ENCODE measurements at places on chromosomes 11 and 22.

- DNase-seq: no peak
Measured at GRCh38 chr11:80958361-80958760, 1517.5 kb upstream of the TENM4 start.

DNA sequence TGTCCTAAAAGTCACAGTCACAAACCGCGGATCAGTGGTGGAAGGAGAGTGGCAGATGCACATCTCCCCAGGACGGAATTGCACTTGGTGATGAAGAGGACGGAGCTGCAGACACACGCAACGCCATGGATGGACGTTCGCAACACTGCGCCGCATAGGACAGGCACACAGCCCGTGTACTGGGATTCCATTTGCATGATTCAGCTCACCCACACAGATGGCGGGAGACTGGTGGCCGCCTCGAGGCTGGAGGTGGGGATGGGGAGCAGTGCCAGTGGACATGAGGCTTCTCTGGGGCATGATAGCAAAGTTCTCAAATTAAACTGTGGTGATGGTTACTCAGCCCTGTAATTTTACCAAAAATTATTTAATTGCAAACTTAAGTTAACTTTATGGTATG lies 37.4 kb downstream of the DUSP8 start:
- no peak for DNase-seq

GRCh38 chr22:28884747-28885350 lies 1.5 kb downstream of the ZNRF3 start:
- no peak for DNase-seq

GRCh38 chr11:13009921-13010748 lies 1.0 kb downstream of the RASSF10 start:
- DNase-seq: no peak

- DNase-seq: no peak
Measured at GRCh38 chr22:37498289-37498909, 12.2 kb upstream of the MFNG start.

DNA sequence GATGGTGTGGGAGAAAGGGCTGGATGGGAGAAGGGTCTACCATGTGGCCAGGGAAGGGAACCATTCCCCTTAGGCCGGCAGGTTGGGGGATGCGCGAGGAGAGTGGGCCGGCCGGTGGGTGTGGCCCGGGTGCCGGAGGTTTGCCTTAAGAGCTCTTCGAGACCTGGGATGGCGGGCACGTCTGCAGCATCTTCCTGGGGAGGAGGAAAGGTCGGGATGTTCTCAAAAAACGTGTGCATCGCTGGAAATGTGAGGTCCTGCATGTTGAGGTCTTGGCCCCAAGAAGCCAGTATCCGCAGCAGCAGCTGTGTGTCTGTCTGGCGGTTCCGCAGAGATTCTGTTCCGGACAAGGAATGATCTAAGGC lies 1.4 kb downstream of the NAV2 start:
- DNase-seq: no peak

DNA sequence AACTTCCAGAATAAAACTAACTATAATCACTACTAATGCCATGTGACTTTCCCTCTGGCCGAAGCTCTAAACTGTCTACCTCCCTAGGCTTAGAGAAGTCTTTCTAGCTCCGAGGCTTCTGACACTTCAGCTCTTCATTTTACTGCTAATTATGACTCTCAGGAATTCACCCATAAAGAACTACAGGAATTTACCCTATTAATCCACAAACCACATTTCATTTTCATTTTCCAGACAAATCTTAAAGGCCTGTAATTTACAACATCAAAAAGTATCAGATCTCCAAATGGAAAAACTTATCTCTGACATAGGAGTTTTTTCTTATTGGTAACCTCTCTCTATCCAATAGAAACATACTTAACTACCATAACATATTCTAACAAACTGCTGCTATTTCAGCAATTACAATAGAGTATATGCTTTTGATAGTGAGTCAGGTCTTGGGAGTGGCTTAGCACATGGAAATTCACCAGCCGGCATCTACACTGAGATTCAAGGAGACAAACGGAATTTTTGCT lies 33.4 kb downstream of the MRTFA start:
- DNase-seq: no peak

GRCh38 chr11:62013537-62014476 lies 46.4 kb upstream of the FTH1 start:
- no peak for DNase-seq

DNA sequence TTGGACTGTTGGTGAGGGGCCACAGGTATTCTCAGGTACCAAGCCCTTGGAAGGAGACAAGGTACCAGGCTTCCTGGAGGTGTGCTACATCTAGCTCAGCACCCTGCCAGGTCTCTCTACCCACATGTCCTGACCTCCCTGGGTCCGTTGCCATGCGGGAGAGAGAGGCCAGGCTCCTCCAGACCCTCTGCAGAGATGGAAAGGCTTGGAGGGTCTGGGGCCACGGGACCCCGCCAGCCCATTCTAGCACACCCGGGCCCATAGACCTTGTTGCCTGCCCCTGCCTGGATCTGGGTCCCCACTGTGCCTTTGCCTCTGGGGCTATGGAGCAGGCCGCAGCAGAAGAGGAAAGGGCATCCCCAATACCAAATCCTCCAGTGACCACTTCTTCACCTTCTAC lies 2.2 kb upstream of the APOC3 start:
- no peak for DNase-seq

- no peak for DNase-seq
Measured at GRCh38 chr11:20026629-20027555, 133.4 kb downstream of the DBX1 start.

DNA sequence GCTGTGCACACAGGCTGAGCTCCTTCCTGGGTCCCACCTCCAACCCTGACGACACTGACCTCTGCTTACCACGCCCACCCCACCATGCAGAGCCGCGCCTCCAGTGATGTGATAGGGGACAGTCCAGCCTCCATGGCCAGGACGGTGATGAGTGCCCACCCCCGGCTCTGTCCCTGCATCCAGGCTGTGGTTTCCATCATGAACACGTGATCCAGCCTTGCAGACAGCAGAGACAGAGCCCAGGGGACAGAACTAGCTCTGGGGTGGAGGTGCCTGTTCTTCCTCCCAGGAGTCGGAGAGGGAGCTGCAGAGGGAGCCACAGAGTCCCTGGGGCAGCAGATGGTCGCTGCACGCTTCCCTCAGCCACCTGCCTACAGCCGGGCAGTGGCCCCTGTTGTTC lies 42.6 kb upstream of the IGSF9B start:
- DNase-seq: no peak

DNA sequence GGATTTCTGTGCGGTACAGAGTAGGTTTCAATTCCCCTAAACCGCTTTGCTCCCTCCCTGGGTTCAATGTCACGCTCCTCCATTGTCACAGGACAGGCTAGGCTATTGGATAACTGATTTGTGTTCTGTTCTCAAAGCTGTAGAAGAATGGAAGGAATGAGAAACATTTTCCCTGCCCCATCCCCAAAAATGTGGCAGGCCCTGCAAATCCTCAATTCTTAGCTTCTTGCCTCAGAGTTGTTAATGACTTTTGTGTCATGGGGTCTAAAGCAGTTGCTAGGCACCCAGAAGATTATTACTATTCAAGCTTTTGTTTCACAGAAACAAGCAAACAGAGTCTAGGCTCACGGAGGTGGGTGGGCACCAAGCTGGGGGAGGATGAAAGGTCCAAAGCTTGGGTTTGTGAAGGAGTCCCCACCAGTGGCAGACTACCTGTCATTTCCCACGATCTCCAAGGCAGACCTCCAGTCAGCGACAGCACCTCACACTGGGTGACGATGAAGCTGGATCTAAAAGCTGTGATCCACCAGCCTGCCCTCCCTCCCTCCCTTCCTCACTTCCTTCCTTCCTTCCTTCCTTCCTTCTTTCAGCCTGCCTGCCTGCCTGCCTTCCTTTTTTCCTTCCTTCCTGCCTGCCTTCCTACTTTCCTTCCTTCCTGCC lies 1080.2 kb downstream of the OPCML start:
- no peak for DNase-seq

DNA sequence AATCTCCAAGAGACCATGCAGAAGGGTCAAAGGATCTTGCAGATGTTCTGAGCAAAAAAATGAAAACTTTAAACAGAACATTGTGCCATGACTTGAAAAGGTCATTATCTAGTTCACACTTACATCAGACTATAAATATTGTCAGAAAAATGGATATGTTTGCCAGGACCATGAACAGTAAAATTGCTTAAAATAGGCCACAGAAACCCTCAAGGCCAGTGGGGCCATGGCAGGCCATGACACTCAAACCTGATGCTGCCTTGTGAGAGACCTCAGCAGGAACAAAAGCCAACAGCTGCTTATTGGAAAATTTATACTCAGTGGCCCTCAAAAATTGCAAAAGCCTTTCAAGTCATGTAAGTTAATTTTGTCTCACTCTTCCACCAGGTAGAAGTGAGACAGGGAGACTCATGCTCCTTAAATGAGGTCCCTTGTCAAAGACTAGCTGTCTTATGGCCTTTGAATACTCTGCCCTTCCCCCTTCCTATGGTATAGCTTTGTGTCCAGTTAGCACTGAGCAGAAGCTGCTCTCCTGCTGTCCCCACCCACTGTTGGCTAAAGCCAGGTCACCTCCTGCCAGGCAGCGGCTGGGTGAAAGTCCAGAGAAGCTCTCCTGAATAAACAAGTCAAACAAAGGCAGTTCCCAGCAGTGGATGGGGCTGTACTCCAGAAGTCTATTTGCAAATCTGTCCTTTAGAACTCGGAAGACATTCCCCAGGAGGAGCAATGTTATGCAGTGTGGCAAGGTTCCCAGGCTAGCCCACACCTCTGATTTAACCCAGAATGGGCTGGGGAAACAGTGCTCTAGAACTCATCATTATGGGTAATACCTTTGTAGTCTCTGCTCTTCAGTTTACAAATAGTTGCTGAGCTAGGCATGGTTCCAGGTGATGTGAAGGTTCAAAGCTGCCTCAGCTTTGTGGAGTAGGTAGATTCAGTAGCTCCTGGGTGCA lies 21.4 kb downstream of the ADM start:
- no peak for DNase-seq

- DNase-seq: no peak
Measured at GRCh38 chr11:112211536-112211935, 14.7 kb upstream of the PTS start.

DNA sequence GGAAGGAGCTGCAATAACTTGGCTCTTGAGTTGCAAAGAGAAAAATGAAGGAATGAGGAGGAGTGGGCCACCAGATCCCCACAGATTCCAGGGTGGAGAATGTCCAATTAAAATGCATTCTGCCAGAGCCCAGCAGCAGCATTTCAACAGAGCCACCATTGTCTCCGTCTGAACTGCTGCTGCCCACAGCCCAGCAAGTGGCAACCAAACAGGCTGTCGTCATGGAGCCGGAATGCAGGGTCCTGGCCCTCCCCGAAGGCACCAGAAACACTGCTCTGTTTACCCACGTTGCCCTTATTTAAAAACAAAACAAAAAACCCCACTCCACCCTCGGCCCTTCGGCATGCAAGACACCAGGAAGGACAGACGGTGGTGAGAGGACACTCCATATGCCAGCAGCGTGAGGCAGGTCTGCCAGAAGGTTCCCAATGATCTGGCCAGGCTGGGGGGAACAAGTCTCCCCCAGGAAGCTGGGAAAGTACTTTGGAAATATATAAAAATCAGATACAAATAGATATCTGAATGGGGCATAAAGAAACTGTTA lies 32.5 kb downstream of the PLEKHA7 start:
- DNase-seq: no peak

DNA sequence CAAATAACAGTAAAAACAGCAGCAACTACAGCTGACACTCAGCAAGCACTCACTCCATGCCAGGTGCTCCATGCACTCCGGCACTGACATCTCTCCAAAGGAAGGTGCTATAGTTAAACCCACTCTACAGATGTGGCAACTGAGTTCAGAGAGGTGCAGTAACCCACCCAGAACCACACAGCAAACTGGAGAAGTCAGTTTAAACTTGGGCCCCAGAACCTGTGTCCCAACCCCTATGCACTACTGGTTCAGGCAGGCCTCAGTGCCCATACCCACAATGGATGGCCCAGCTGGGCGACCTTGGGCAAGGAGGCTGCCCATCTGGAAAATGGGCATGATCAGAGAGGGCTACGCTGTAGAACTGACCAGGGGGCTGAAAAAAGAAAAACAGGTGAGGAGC lies 26.4 kb upstream of the TCF20 start:
- DNase-seq: no peak

- DNase-seq: no peak
Measured at GRCh38 chr11:43518408-43519160, 159.9 kb downstream of the TTC17 start.

DNA sequence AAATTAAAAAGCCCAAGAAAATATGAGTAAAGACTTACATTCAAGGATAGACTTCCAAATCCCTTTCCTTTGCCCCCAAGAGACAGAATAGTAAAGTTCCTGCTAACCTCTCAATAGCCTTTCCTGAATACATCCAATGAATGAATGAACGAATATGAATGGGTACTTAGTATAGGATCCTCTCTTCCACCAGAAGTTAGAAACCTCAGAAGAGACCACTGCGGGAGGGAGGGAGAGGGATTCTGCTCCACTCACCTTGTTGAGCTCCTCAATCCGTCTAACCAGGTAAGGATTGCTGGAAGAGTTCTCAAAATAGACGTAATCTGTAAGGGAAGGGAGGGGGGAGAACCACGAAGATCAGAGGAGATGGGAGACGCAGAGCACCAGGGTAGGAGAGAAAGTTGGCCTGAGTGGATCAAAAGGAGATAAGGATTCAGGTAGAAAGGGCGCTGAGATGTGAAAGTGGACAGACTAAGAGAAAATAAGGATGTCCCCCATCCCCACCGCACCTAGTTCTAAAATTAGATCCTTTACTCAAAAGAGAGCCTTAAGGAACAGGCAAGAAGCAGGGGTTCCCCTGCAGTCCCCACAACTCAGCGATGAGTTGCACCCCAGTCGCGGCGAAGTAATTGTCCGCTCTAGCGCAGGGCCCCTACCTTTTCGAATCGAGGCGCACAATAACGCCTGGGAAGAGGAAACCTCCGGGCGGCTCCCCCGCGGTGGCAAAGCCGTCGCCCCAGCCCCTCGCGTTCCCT lies 1.1 kb downstream of the MTA2 start:
- DNase-seq: no peak

DNA sequence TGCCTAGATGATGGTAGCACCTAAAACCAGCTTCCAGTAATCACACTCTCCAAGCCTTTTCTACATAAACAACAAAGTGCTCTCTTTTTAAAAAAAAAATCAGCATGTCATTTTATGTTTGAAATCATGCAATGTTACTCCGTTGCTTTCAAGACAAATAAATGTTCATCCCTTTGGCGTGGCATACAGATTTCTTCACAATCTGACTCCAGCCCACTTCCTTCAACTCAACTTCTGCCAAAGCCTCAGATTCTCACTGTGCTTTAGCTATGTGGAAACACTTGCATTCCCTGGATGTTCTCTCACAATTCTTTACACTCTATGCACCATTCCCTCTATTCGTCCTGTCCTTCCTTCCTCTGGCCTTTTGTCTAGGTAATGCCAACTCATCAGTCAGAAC lies 206.3 kb upstream of the BLID start:
- no peak for DNase-seq

GRCh38 chr22:19849835-19850762 lies 4.6 kb downstream of the GNB1L start:
- no peak for DNase-seq

DNA sequence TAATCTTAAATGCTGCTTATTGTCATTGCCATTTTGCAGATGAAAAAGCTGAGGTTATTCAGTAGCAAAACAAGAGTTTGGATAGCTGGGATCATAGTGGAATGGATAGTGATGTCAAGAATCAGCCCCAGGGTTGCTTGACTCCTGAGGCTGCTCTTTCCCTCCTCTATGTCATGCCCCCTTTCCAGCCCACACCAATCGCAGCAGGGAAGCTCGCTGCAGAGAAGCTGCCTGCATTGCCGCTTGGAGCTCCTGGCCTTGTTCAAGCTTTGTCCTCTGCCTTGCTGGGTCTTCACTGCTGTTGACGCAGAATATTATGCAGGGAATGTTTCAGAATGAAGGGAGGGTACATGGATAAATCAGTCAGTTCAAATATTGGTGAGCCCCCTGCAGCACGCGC lies 128.8 kb upstream of the RASSF10 start:
- no peak for DNase-seq
